ENCODE measurements at places on chromosomes 7 and 10.

GRCh38 chr10:69739634-69740033 is 62.1 kb upstream of the COL13A1 start:
- DNase-seq, result no peak

DNA sequence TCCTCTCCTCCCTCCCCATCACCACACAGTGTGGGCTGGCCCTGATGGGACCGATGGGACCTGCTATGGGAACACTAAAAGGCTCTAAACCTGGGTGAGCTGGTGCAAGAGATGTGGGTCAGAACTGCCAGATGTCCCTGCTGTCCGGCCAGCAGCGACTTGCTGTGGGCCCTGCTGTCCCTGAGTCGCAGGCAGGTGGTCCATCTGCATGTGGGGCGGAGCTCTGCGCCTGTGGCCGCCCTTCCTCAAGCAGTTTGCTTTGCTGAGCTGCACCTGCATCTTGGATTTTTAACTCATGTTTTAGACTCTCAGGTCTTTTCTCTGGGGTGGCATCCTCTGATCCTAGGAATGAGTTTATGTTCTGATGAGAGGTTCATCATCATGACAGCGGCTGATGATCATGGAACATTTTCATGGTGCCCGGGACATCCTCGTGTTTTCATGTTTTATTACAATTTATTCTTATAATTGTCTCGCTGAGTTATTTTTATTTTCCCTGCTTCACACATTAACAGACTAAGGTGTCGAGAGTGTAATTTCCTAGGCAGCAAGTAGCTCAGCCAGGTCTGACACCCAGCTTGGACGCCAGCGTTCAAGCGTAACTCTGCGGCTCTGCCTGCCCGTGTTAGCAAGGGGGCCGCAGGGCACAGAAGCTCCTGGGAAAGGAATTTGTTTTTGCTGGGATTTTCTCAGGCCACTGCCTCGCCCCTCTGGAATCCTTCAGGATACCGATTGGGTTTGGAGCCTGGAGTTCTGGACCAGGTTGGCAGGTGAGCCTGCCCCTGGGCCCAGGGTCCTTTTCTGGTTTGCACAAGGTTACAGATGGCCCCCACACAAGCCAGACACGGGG is 615.2 kb upstream of the FOXK1 start:
- no peak for DNase-seq

DNA sequence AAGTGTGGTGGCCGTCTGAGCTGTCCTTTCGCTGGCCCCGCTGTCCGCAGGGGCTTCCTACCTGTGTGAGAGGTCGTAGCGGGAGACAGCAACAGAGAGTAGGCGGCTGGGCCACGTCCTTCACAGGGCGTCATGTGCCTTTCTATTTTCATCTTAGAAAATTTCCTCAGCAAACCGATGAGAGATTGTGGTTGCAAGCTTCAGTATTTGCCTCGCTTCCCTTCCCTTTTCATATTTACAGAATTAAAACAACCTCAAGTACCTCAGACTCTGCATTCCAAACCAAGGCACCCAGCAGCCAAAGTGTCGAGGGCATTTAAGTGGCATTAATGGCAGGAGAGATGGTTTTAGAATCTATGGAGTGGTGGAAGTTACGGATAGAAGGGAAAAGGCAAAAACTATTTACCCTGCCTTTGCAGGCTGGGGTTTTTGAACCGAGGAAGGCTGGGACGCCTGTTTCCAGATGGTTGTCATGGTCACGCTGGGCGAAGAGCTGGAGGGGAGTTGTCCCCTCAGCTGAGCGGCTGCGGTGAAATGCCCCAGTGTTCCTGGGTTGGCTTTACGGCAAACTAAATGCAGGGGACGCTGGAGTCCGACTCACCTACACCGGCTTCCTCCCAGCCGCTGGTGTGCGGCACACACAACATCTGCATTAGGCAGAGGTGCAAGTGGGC is 41.9 kb downstream of the WIPI2 start:
- no peak for DNase-seq

GRCh38 chr10:129207297-129207696 is 259.7 kb upstream of the MGMT start:
- no peak for DNase-seq

DNA sequence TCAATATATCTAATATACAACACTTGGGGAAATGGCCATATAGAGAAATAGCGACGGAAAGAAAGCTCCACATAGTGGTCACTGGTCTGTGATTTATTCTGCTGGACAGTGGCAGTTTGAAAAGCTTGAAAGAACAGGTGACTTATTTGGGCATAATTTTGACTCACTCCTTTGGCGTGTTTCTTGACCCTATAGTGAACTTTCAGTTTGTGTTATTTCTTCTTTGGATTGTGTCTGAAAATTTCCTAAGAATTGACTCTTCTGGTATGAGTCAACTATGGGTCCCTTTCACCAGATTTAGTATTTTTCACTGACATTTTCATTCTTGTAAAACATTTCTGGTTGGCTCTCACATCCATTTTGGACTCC is 25.8 kb upstream of the IMMP2L start:
- no peak for DNase-seq

DNA sequence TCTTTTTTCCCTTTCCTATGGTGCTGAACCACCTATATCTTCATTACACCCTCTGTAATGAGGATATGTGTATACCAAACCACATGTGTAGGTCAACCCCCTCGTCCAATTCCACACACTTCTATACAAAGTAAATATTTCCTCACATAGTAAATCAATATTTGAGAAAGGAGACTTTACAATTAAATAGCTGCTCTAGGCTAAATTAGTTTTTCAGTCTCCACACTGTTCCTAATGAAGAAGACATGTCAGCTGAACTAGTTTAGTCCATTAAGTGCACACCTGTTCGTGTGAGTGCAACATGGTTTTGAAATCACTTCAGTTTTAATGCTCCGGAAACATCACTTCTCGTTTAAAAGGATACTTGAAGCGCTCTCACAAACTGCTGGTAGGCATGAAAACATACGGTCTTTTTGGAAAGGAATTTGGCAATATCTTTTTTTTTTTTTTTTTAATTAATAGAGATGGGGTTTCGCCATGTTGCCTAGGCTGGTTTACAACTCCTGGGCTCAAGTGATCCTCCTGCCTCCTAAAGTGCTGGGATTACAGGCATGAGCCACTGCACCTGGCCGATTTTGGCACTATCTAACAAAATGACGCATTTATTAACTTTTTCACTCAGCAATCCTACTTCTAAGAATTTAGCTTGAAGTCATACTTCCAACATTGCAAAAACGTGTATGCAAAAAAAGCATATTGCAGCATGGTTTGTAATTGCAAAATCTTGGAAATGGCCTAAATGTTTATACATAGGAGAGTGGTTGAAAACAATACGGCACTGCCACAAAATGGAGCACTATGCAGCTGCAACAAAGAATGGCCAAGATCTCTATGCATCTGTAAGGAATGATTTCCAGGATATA is 2.1 kb upstream of the XRCC2 start:
- DNase-seq, result no peak

GRCh38 chr7:98137826-98138151 is 31.1 kb downstream of the LMTK2 start:
- no peak for DNase-seq

DNA sequence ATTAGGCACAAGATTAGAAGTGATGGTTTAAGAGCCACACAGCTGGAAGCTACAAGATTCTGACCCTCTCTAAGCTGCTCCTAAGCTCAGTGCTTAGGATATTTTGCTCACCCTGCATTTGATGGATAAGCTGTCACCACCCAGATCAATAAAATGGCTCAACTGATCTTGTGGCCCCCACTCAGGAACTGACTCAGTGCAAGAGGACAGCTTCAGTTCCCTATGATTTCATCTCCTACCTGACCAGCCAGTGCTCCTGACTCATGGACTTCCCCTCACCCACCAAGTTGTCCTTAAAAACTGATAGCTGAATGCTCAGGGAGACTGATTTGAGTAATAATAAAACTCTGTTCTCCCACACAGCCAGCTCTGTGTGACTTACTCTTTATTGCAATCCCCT is 833.8 kb downstream of the GRID1 start:
- no peak for DNase-seq

- DNase-seq, result no peak
Measured at GRCh38 chr10:124619195-124619594, 125.0 kb downstream of the FAM53B start.

GRCh38 chr7:69763513-69763912 is 165.2 kb downstream of the AUTS2 start:
- DNase-seq, result no peak

DNA sequence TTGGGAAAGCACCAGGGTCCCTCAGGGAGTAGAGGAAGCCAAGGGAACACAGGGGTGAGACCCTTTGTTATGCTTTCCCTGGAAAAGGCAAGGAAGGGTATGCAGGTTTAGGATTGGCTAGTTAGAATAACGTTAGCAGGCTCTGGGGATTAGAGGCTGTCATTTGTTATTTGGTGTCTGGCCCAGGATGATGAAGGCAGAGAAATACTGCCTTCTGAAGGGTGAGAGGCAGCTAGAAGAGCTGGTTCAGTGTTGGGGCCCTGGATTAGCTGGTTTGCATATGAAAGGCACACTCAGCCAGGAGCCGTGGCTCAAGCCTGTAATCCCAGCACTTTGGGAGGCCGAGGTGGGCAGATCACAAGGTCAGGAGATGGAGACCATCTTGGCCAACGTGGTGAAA is 3.0 kb upstream of the PILRA start:
- no peak for DNase-seq

DNA sequence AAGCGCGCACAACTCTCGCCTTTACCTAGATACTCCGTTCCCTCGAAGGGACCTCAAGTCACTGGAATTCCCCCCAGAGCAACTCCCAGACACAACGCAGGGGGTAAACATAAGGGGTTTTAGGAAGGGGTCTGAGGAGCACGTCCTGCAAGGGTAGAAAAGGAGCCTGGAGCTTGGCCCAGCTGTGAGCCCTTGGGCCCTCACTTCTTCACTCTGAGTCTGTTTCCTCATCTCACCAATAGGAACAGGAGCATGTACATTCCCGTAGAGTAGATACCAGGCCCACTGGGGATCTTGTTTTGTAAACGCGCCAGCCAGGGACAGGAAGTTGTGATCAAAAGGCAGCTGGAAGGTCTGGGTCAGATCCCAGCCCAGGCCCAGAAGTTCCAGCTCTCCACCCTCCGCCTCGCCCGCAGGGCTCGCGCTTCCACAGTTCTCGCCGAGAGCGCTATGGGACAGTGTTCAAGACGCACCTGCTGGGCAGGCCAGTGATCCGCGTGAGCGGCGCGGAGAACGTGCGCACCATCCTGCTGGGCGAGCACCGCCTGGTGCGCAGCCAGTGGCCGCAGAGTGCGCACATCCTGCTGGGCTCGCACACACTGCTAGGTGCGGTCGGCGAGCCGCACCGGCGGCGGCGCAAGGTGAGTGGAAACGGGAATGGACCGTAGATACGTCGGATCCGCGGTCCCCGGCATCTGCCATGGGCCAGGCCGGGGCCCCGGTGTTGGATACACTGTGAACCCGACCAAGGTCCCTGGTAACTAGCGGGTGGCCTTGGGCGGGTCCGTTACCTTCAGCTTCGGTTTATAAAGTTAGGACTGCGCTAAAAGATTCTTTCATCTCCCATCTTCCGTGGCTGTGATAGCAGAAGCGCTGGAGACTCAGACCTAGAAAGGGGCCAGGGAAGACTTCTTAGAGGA is 1.3 kb downstream of the CYP26C1 start:
- DNase-seq, result no peak

GRCh38 chr10:7891634-7892033 is 73.3 kb downstream of the TAF3 start:
- no peak for DNase-seq

GRCh38 chr10:11578802-11579255 is 32.6 kb downstream of the USP6NL start:
- peak; percentile 32 for DNase-seq

GRCh38 chr10:105207476-105207995 is 566.4 kb downstream of the SORCS3 start:
- no peak for DNase-seq

DNA sequence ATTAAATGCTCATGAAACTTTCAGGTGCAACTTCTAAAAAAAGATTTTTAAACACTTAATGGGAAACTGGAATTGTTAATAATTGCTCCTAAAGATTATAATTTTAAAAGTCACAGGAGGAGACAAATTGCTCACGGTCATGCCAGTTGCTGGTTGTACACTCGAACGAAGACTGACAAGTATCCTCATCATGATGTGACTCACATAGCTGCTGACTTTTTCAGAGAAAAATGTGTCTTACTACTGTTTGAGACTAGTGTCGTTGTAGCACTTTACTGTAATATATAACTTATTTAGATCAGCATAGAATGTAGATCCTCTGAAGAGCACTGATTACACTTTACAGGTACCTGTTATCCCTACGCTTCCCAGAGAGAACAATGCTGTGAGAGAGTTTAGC is 79.3 kb downstream of the ITGB8 start:
- DNase-seq, result no peak

DNA sequence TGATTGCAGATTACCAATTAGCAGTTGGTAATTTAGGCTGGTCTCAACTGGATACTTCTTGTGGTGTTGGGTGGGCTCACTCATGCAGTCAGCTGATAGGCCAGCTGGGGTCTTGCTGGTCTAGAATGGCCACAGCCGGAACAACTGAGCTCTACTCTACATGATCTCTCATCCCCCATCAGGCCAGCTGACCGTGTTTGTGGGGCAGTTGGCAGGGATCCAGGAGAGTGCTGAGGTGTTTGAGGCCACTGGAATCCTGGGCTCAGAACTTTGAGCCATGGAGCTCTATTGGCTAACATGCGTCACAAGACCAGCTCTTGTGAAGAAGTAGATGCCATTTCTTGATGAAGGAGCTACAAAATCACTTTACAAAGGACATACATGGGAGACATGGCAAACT is 242.4 kb downstream of the GFRA1 start:
- no peak for DNase-seq

GRCh38 chr10:130464426-130464825 is 328.2 kb downstream of the GLRX3 start:
- no peak for DNase-seq

GRCh38 chr7:142153400-142153799 is 41.9 kb downstream of the MGAM2 start:
- DNase-seq, result no peak

DNA sequence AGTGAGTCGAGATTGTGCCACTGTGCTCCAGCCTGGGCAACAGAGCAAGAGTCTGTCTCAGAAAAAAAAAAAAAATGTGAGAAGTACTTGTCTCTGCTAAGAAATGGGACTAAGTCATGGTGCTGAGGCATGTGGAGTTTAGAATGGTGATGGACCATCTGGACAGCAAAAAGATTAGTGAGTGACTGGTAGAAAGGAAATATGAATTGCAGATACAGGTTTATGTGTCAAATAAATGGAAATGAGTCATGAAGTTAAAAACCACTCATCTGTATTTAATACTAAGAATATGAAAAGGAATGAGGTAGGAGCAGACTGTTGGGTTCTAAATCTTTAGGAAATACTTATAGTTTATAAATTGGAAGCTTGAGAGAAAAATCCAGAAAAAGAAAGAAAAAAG is 625.7 kb upstream of the ANKRD30A start:
- DNase-seq, result no peak
